ENCODE measurements at places on chromosomes 4 and X.

- DNase-seq, result no peak
These were observed 102.8 kb downstream of the GLUD2 start for GRCh38 chrX:121150217-121150616.

- peak; percentile 47 for DNase-seq
These were observed 322.4 kb downstream of the ARHGAP10 start for GRCh38 chr4:148054275-148054674.

DNA sequence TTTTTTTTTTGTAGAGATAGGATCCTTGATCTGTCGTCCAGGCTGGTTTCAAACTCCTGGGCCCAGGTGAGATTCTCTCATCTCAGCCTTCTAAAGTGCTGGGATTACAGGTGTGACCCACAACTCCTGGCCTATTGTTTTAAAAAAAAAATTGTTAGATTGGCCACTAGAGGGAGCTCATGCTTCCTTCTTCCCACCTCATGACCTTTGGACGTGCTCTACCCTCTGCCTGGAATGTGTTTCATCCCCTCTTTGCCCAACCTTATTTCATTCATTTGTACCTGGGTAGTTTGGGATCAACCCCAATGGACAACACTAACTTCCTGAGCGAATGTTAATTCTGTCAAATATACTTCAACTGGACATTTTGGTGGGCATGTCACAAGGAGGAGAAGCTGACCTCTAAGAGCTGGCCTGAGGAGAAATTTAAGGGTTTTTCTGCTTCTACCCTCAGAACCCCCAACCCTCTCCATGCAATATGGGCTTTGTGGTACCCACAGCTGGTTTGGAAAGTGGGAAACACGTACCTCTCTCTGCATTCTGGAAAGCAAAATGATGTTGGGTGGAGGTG lies 6.4 kb downstream of the PPEF2 start:
- peak; percentile 8 for DNase-seq

GRCh38 chr4:36165631-36166005 lies 78.7 kb downstream of the ARAP2 start:
- DNase-seq, result peak; percentile 39

GRCh38 chrX:130114141-130114588 lies 3.9 kb upstream of the ELF4 start:
- peak; percentile 7 for DNase-seq

DNA sequence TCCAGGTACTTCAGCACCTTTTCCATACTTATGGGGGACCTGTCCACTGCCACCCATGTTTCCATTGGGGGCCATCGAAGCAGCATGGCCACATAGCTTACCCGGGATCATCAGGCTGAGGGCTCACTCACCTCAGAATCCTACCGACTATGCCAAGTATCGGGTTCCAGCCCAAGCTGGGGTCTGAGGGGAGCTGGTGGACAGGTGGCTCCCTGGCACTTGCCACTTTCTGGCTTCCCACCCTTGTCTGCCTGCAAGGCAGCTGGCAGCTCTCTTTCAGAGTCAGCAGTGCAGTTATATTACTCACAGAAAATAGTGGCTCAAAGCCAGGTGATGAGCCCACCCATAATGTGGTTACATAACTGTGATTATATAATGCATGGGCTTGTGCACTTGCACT lies 1153.8 kb downstream of the STIM2 start:
- DNase-seq, result no peak

- no peak for DNase-seq
These were observed 14.8 kb downstream of the BLOC1S4 start for GRCh38 chr4:6730603-6731317.

DNA sequence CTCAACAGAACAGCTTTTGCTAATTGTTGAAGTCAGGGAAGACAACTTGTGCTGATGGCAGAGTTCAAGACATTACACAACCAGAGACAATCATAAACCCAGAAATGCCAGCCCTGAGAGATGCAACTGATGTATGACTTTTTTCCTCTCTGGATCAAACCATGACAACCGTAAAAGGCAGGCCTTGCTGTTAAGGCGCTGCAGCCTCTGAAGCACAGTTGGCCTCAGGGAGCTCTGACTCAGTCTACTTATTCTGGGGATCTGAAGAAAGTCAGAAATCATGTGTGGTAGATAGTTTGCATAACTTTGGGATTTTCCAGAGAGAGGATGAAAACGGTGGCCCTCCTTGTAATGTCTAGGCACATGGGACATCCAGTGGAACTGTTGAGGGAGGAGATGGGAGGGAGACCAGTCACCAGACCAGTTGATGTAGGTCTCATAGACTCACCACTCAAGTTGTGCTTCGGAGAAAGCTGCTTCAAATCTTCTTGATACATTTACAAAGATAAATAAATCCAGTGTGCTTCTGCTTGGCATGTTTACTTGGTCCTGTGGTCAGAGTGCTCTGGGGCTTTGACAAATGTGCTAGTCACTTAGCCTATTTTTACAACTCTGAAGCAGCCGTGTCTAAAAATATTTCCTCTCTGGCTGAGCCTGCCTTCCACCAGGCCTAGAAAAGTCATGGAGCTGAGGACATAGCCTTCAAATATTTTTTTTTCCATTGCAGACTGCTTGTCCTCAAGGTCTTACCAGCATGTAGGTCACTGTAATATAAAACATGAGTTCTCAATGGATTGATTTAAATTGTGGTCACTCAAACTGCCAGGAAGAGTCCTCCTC lies 7.5 kb downstream of the HADH start:
- peak; percentile 60 for DNase-seq

DNA sequence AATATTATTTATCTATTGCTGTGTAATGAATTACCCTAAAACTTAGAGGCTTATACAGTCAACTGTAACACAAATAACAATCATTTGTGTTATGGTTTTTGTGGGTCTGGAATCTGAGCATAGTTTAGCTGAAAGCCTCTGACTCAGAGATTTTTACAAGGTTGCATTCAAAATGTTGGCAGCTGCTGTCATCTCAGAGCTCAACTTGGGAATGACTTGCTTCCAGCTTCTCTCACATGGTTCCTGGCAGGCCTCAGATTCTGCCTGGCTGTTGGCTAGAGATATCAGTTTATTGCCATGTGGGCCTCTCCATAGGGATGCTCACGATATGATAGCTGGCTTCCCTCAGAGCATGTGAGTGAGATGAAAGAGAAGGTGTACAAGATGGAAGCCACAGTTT lies 70.2 kb upstream of the BRWD3 start:
- no peak for DNase-seq

GRCh38 chrX:45758319-45758718 lies 557.6 kb upstream of the DIPK2B start:
- DNase-seq, result peak; percentile 92

GRCh38 chr4:126209147-126209546 lies 894.4 kb downstream of the FAT4 start:
- no peak for DNase-seq

GRCh38 chrX:27883468-27884092 lies 75.8 kb downstream of the MAGEB10 start:
- DNase-seq, result no peak

GRCh38 chr4:59597536-59598329 lies 1602.4 kb upstream of the ADGRL3 start:
- DNase-seq, result no peak

GRCh38 chr4:186727977-186728519 lies 4.4 kb upstream of the FAT1 start:
- peak; percentile 53 for DNase-seq

All from astrocyte of the spinal cord (primary cell).